Suppressor macrophage (primary cell): ENCODE measurements at places on chromosomes 7 and 10.

- no peak for DNase-seq
These were observed 442.7 kb upstream of the POM121L12 start for GRCh38 chr7:52592698-52593097.

DNA sequence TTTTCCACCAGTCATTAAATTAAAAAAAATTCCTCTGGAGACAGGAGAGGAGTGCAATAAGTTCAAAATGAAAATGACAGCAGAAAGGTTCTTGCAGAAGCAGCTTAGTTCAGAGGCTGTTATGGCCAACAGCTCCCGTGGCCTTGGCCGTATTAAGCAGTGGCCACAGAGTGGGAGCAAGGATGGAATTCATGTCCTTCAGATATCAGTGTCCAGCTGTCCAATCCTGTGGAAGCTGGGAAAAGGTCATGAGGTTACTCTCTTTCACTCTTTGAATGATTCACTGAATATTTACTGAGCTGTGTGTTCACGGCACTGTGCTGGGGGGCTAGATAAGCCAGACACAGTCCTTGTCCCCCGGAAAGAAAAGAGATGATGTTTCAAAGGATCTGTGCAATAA, 231.8 kb downstream of the BMPER start:
- DNase-seq = no peak

DNA sequence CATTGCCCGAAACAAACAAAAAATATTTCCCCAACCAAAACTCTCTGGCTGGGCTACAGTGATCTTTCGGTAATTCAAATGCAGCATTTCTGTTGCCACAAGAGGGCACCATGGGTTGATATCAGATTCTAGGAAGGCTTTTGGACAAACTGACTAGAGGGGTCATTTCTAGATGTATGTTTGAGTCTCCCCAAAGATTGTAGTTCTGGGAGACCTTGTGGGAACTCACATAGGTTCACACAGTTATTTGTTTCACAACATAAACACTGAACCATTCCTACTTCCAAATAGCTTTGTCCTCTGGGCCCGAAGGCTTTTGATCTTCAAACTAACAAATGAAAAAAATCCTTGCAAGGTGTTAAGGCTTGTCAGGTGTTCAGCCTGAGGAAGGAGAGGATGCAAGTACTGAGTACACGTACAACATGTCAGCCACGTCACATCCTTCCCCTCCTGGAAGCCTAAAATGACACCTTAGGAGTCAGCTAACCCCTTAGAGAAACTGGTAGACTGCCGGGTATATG, 37.0 kb upstream of the IL15RA start:
- DNase-seq = peak; percentile 74

DNA sequence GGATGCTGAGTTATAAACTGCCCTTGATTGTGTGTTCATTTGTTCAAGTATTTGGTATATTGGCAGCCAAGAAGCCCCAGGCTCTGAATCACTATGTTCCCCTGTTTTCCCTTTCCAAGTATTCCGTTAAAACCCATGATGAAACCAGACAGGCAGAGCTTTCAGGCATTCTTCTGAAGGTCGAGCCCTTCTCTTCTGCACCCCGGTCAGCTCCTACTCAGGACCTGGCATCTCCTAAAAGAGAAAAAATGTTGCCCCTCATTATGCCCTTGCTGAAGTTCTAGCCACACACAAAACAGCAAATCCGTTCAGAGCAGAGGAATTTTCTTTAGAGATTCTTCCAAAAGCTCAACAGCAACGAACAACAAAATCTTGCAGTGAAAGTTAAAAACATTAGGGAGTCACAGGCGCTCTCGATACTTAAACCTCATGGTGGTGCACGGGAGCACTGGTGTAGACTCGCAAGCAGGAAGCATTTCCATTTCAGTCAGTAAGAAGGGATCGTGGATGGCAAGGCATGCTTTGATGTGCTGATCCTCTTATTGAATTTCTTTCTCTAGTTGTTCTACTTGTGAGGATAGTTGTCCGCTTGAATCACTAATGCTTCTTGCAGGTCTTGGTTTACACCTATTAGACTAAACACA, 264.9 kb downstream of the SKIDA1 start:
- DNase-seq = no peak

- peak; percentile 80 for DNase-seq
These were observed 3.5 kb upstream of the CCL24 start for GRCh38 chr7:75817116-75817515.

DNA sequence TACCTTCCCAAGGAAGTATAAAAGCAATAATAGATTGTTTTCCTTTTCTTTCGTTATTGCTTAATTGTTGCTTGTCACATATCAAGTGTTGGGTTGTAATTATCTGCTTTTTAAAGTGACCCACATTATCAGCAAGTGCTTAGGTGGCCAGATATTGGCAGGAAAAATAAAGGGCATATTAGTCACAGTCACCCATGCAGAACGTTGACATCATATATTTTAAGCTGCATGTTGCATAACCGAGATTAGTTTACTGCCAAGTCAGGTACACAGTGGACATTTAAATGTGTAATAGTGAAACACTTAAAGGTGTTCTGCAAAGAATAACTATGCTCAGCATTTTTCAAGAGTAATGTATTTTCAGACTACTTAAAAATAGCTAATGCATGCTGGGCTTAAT, 11.4 kb downstream of the NEBL start:
- DNase-seq = no peak

DNA sequence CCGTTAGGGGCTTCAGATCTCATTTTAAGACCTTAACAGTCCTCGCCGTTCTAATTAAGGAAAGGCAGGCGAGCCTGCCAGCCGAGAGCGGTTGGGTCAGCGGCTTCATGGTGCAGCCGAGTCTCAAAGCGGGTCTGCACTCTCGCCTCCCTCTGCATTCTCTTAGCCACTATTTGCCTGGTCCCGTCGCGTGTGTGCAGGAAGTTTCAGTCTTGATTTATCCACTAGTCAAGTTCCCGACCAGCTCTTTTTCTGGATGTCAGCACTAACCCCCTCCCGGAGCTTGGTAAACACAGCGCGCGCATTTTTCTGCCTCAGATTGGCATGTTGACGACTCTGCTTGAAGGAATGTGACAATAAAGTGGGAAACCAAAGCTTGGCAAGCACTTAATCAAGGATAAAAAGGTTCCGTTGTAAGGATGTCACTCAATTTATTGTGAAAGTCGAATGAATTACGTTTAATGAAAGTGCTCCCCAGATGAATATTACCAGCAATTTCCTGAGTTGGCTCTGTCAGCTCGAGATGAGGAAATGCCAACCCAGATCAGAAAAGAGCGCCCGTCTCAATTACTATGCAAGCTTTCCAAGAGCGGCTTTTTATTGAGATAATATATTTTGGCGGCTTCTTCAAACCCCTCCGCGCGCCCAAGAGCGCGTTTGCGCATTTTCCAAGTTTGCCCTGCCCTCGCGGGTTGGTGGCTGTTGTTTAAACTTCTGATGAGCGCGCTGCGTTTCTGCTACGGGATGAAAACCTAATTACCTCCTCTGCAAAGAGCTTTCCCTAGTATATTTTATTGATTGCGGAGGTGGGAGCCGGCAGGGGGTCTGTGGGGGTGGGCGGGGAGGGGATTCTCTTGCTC, 7.9 kb downstream of the NXPH1 start:
- no peak for DNase-seq

GRCh38 chr7:44712012-44712411, 36.6 kb upstream of the ZMIZ2 start:
- DNase-seq = no peak

DNA sequence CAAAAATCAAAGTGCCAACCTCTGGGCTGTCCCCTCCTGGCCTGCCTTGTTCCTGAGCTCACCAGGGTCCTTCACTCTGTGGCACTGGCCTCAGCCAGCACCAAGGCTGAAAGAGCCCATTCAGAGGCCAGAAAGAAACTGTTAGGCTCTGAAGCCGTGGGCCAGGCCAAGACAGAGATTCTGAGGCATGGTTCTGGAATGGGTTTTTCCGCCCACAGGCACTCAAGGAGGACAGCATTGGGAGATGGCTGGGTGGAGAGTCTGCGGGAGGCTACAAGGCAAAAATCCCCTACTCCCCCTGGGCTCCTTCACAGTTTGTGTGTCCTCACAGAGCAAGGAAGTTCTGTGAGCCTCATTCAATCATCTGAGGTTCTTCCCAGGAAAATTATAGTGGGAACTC, 31.7 kb downstream of the GRIFIN start:
- DNase-seq = no peak
